ENCODE measurements at places on chromosomes 11 and 22. TPM values are rescaled to one million over a fixed set of nuclear protein-coding genes. Genes with fewer than 3 reads are reported as not detected.

TUBA8 gene
- 0.88 TPM for total RNA-seq

C22orf31 gene
- total RNA-seq, result not detected

EXT2 gene
- total RNA-seq, result 60.3 TPM

CCDC87 gene
- total RNA-seq, result 0.60 TPM

MIAT gene
- total RNA-seq, result 0.34 TPM
